ENCODE measurements at places on chromosomes 12 and 14.

GRCh38 chr12:49733219-49734017 lies 7.9 kb upstream of the TMBIM6 start:
- DNase-seq, result no peak

GRCh38 chr12:44525806-44526654 lies 350.1 kb downstream of the NELL2 start:
- DNase-seq, result no peak

DNA sequence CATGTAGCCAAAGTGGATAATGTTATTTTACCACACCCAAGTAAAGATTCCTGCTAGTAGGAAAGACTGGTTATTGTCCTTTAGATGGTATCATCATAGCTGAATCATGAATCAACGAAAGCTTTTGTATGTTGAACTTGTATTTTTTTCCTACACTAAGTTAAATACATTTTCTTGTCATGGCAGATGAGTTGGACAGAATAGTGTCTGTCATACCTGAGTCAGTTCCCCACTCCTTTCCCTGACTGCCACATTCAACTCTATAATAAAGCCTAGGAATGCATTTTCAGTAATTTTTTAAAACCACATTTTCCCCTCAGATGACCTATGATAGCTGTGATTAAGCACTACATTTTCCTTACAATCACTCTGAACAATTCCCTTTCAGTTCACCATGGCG lies 9.3 kb upstream of the PTHLH start:
- no peak for DNase-seq

DNA sequence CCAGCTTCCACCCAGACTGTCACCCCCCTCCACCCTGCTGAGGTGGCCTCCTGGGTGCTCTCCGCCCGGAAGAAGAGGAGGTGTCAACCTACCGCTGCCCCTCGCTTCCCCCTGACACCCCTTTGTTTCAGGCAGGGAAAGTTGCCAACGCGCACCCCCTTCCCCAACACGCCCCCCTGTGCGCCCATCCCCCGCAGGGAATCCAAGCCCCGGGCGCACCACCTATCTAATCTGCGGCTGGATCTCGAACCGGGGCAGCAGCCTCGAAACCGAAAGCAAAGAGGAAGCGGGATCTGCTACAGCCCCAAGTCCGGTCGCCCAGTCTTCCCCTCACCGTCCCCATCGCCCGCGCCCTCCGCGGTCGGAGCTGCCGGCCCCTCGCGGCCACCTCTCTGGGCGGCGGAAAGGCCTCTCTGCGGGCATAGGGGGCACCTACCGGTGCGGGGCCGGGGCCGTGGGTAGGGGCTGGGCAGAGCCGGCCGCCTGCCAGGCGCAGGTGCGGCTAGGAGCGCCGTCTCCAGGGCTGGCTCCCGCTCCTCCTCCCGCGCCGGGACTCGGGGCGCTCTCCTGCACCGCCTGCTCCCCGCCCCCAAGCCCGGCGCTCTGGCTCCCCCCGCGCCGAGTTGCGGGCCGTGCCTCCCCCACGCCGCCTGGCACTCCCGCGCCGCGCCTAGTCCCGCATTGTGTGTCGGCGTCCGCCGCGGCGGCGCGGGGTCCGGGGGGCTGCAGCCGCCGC lies 18.3 kb upstream of the PLEKHH1 start:
- no peak for DNase-seq

All from omental fat pad (tissue), 4 donors.